ENCODE measurements at places on chromosomes 11 and 22.

GRCh38 chr11:79173615-79174014 lies 267.2 kb downstream of the TENM4 start:
- DNase-seq: no peak

- no peak for DNase-seq
Measured at GRCh38 chr11:96167203-96167758, 175.7 kb downstream of the MAML2 start.

DNA sequence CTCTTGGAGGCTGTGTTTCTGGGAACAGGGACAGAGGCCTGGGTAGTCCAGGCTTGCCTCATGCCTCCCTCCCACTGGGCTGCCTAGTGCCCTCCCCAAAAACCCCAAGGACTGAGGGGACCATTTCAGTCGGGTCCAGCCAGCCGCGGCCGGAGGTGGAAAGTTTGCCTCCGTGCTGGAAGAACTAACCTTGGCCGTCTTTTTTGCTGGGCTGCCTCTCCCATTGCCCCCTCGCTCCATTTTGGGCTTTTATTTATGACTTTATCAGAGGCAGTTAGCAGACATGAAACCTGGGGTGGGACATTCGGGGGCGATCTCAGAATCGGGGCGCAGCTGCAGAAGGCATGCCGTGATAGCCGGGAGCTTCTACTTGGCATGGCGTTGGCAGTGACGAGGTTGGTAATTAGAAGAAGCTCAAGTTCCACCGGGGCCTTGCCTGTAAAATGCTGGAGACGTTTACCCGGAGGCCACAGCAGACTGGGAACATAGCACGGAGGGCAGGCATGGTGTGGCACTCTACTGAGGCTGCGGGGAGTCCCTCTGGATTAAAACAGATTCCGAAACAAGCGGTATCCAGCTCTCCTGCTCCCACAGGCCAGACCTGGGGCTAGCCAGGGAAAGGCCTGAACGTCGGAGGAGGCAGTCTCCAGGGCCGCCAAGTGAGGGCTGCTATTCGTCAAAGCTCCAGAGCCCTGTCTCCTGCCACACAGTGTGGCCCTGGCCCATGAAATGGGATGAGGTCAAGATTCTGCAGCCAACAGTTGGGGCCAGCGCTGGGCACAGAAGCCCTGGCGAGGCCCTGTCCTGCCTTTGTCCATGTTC lies 76.4 kb upstream of the PPARA start:
- no peak for DNase-seq

- DNase-seq: no peak
Measured at GRCh38 chr22:30452861-30453260, 19.0 kb downstream of the SEC14L3 start.

- DNase-seq: no peak
Measured at GRCh38 chr11:110833033-110833484, 120.8 kb upstream of the ARHGAP20 start.

- DNase-seq: no peak
Measured at GRCh38 chr22:48178536-48178935, 1416.1 kb downstream of the TBC1D22A start.

DNA sequence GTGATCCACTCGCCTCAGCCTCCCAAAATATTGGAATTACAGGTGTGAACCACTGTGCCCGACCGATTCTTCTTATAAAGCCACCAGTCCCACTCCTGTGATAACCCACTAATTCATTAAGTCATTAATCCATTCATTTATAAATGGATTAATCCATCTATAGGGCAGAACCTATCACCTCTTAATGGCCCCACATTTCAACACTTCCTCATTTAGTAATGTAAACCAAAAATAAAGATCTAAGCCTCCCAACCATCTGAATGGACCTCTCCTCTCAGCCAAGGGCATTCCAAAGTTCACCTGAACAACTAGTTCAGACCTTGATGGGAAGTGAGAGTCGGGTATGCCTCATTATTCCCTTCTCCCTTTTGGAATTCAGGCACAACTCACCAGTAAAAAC lies 9.9 kb upstream of the MRPL11 start:
- DNase-seq: no peak

DNA sequence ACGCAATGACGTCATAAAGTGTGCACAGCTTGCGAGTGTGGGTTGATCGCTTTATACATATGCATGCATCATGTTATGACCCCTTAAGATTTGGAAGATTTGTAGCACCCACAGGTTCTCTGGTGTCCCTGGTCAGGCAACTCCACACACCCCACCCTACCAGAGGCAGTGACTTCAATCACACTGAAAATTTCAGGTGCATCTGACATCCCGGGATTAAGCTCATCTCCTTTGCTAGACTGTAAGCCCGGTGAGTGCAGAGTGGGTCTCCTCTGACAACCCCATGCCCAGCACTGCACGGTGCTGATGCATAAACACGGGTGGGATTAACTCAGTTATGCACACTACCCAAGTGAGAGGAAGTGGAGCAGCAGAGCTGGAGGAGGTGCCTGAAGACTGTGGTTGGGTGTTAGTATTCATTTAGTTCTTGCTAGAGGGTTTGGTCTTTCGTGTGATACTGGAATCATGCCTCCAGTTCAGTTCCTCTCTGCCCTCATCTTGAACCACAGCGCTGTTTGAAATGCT lies 6.5 kb downstream of the ARSA start:
- DNase-seq: peak; percentile 19
